AG08396 (cell line): ENCODE measurements at places on chromosomes 7 and 10.

DNA sequence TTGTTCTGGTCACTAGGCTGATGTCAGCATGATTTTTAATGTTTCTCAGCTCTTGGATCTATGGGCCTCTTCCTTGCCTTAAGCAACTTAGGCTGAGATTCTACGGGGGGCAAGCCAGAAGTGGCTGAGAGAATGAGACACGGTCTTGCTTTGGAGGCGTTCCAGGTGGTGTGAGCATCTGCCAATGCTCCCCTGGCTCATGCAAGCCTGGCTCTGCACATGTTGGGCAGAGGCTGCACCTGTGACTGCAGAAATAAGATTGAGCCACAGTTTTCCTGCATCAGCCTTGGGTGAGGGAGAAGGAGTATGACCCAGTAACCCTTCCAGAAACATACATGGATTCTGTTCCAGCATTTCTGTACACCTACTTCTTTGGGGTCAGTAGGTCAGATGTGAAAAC is 41.9 kb downstream of the C10orf120 start:
- DNase-seq = no peak

GRCh38 chr10:5095687-5096086 is 1.5 kb downstream of the AKR1C3 start:
- no peak for DNase-seq

- no peak for DNase-seq
These were observed 78.1 kb upstream of the COL13A1 start for GRCh38 chr10:69723653-69724052.

- no peak for DNase-seq
These were observed 362.8 kb downstream of the SFMBT2 start for GRCh38 chr10:7048061-7048460.

- no peak for DNase-seq
These were observed 41.9 kb downstream of the ADAMTS14 start for GRCh38 chr10:70714245-70714644.

- no peak for DNase-seq
These were observed 4.2 kb upstream of the EBF3 start for GRCh38 chr10:129968020-129968852.
